ENCODE measurements at places on chromosomes 11 and 22.

GRCh38 chr11:86144846-86145245, 76.0 kb upstream of the PICALM start:
- DNase-seq, result no peak

DNA sequence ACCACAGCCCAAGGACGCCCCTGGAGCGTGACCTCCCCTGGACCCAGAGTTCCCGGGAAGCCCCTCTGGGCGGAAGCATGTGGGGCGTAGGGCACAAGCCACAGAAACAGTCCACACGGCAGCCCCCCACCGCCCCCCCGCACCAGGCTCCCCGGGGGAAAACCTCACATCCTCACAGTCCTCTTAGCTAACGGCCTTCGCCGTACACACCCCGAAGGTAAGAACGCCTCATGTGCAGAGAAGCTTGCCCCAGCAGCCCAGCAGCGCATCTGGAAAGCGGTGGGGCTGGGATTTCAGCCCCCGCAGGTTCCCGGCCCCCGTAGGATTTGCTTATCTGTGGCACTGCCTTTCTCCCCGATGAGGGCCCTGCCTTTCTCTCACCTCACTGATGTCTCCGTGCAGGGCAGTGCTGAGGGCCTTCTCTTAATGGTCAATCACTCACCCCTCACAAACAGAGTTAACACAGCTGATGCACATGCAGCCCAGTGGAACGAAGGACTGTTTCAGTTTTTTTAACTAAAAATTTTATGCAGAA, 309.2 kb downstream of the BRD1 start:
- DNase-seq, result no peak

DNA sequence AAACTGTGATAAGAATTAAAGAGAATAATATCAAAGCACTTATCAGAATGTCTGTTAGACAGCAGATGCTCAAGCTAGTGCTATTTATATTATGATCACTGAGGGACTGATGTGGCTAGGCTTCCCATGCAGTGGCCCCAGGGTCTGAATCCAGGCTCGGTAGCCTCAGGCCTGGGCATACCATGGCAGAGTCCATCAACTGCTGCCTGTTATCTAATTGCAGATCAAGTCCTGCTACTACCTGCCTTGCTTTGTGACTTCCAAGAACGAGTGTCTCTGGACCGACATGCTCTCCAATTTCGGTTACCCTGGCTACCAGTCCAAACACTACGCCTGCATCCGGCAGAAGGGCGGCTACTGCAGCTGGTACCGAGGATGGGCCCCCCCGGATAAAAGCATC, 57.5 kb downstream of the TIMP3 start:
- no peak for DNase-seq

DNA sequence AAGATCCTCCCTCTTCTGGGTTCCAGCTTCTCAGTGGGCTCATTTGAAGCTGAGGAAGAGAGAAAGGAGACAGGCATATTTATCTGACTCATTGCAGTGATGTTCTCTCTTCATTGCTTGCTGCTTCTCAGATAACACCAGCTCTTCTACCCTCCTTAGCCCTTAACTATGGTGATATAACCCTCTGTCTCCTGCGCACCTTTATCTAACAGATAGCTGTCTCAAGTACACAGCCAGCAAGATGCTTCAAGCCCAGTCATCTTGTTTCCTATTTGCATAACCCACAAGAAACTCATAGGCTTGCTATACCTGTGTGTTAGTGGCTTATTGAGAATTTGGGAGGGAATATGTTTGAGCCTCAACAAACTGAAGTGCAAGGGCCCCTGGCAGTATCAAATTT, 12.6 kb downstream of the PRSS23 start:
- DNase-seq, result no peak

GRCh38 chr11:11125618-11126017, 227.4 kb downstream of the CSNK2A3 start:
- no peak for DNase-seq

GRCh38 chr11:114192841-114193389, 103.3 kb upstream of the NNMT start:
- DNase-seq, result no peak

GRCh38 chr11:13717331-13717730, 48.9 kb downstream of the FAR1 start:
- DNase-seq, result peak; percentile 48

GRCh38 chr22:22079404-22080148, 97.0 kb upstream of the TOP3B start:
- DNase-seq, result no peak

DNA sequence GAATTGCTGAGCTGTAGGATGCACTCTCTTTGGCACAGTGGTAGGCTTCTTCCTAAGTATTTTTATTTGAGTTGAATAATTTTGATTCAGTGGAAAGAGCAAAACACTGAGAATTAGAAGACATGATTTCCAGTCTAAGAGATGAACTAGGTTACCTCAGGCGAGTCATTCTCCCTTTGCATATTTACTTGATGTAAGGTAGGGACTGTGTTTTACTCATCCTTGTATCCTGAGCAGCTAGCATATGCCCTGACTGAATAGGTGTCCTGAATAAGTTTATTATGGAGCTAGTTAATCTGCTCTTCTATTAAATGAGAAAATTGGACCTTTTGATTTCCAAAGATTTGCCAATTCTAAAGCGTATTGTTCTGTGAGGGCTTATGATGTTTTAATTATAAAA, 50.7 kb downstream of the STIM1 start:
- no peak for DNase-seq

GRCh38 chr11:72587696-72588095, 86.5 kb downstream of the PDE2A start:
- DNase-seq, result no peak

DNA sequence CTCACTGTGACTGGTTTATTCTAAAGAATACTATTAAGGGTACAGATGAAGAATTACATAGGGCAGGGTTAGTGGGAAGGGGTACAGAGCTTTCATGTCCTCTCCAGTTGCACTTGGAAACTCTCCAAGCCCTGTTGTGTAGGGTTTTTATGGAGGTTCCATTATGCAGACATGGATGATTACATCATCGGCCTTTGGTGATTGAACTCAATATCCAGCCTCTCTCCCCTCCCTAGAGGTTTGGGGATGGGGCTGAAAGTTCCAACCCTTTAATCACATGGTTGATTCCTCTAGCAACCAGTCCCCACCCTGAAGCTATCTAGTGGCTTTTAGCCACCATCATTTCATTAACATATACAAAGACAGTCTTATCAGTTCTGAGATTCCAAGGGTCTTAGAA, 472.6 kb downstream of the BUD13 start:
- no peak for DNase-seq

DNA sequence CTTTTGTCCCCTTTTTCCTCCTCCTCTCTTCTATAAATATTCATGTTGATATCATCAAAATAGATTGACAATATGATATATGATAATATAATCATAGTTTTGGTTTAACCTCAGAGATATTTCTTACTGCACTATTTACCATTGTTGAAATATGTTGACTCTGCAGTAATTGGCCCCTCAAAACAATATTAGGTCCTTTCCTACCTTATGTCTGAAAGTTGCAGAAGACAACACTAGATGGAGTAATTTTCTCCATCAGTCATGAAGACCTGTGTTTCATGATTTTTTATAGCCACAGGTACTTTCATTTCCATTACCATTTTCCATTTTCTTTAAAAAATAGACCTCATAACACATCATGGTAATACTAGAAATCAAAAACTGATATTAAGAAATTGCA, 284.4 kb downstream of the LUZP2 start:
- no peak for DNase-seq

DNA sequence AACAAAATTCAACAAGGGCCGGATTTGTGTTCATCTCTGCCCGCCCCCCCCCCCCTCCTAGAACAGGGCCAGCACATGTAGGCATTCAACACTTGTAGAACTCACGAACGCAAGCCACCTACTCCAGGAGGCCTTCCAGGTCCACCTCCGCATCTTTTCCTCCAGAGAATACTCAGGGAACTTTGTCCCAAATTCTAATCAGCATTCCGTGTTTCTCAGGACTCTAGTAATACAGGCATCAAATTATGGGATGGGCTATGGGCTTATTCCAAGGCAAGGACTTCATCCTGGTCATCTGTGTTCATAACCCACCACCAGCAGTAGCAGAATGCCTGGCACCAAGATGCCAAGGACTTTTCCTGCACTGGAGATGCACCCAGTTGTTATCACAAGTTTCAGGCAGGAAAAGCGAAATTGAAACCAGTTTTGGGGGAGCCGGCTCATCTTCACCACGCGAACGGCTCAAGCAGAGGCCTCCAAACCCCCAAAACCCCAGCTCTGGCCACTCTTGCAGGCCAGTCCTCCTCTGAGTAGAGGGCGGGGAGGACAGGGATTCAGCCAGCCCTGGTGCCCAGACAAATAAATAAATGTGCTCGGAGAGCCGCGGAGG, 462 bp downstream of the UBE2L6 start:
- peak; percentile 20 for DNase-seq

GRCh38 chr22:23288301-23289129, 108.2 kb downstream of the BCR start:
- DNase-seq, result no peak

DNA sequence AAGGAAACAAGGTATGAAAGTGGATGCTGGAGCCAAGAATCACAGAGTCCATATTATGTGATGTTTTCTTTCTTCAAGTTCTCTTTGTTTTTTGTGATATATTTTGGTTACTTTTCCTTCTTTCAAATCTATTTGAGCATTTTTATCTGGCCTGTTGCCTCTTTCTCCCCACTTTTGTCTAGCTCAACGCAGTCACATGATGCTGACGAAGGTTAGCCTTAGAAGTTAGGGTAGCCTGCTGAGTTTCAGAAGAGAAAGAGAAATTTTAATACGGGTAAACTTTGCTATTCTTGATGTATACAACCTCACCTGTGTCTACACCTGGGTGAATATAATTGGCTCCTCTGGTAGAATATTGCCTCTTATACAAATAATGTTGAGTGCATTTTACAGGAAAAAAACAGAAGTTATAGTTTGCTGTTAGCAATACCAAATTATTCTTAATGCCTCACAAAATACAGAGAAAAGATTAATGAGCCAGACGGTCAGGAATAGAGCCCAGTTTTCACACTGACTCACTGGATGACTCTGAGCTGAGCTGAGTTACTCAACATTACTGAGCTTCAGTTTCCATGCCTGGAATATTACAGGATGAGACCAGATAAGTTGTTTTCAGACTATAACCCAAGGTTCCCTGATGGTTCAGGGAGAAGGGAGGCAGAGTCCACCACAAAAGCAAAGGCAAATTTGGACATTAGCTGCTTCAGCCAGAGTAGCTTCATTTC, 161.6 kb upstream of the BDNF start:
- DNase-seq, result peak; percentile 82

- DNase-seq, result no peak
Measured at GRCh38 chr11:72575533-72576242, 98.5 kb downstream of the PDE2A start.

GRCh38 chr22:49588739-49589138, 238.9 kb downstream of the BRD1 start:
- no peak for DNase-seq

- DNase-seq, result no peak
Measured at GRCh38 chr11:70734379-70734778, 336.1 kb downstream of the CTTN start.

- DNase-seq, result no peak
Measured at GRCh38 chr11:73160005-73160760, 18.1 kb upstream of the FCHSD2 start.

DNA sequence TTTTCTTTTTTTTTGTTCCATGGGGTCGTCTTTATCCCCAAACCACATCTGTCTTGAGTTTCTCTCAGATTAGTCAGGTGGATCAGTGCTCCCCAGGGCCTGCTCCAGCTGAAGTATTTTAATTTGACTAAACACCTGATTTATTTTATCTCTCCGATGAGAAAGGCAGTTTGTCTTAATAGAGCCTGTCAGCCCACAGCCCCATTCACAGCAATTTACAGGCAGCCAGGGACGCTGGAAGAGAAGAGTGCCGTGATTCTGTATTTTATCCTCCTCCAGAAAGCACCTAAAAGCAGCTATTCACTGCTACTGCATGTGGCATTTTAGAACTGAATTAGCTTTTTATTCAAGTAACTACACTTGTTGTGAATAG, 164.5 kb downstream of the SOX6 start:
- DNase-seq, result no peak

DNA sequence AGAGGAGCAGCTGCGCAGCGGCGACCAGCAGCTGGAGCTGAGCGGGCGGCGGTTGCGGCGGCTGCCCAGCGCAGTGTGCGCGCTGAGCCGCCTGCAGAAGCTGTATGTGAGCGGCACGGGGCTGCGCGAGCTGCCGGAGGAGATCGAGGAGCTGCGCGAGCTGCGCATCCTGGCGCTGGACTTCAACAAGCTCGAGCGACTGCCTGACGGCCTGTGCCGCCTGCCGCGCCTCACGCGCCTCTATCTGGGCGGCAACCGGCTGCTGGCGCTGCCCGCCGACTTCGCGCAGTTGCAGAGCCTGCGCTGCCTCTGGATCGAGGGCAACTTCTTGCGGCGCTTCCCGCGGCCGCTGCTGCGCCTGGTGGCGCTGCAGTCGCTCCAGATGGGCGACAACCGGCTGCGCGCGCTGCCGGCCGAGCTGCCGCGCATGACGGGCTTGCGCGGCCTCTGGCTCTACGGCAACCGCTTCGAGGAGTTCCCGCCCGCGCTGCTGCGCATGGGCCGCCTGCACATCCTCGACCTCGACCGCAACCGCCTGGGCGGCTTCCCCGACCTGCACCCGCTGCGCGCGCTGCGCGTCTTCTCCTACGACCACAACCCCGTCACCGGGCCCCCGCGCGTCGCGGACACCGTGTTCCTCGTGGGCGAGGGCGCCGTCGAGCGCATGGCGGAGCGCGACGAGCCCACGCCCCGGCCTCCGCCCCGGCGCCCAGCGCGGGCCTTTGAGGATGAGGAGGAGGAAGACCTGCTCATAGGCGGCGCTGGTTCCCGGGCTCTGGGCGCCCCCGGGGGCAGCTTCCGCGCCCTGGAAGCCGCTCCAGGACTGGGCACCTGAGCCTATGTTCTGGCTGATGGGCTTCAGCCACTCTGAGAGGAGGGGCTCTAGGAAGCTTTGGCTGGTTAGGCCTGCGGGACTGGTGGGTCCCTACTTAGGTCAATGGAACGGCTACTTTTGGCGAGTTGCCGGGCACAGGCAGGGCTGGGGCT, 787 bp downstream of the LRRC10B start:
- peak; percentile 94 for DNase-seq

GRCh38 chr11:117226388-117227385, 5.2 kb downstream of the PCSK7 start:
- peak; percentile 75 for DNase-seq

DNA sequence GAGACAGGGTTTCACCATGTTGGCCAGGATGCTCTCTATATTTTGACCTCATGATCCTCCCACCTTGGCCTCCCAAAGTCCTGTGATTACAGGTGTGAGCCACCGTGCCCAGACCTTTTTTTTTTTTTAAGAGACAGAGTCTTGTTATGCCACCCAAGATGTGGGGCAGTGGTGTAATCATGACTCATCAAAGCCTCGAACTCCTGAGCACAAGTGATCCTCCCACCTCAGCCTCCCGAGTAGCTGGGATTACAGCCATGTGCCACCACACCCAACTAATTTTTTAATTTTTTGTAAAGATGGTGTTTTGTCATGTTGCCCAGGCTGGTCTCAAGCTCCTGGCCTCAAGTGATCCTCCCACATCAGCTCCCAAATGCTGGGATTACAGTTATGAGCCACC, 37.9 kb downstream of the IZUMO1R start:
- DNase-seq, result no peak

Data from AG20443 (cell line).